ENCODE measurements at places on chromosomes 4 and X. TPM values are rescaled to one million over a fixed set of nuclear protein-coding genes. Genes with fewer than 3 reads are reported as not detected.

- DNase-seq, result no peak
- no peaks in the 10 kb centered on the region for H3K36me3 ChIP-seq
- no peaks in the 10 kb centered on the region for H3K27me3 ChIP-seq
- H3K27ac ChIP-seq, result no peak overlapping the region
- no peaks in the 10 kb centered on the region for H3K4me1 ChIP-seq
- no peak overlapping the region for H3K4me3 ChIP-seq
Measured at GRCh38 chrX:68396953-68397352, 36.3 kb downstream of the OPHN1 start.

GRCh38 chr4:118012142-118012541 lies 22.1 kb upstream of the NDST3 start:
- H3K4me1 ChIP-seq, result no peaks in the 10 kb centered on the region
- no peak overlapping the region for H3K4me3 ChIP-seq
- H3K36me3 ChIP-seq, result no peaks in the 10 kb centered on the region
- no peak overlapping the region for H3K27ac ChIP-seq

- no peaks in the 10 kb centered on the region for H3K4me1 ChIP-seq
- H3K36me3 ChIP-seq, result no peaks in the 10 kb centered on the region
- no peaks in the 10 kb centered on the region for H3K27me3 ChIP-seq
Measured at GRCh38 chrX:105114554-105115130, 105.9 kb downstream of the TEX13A start.

DNA sequence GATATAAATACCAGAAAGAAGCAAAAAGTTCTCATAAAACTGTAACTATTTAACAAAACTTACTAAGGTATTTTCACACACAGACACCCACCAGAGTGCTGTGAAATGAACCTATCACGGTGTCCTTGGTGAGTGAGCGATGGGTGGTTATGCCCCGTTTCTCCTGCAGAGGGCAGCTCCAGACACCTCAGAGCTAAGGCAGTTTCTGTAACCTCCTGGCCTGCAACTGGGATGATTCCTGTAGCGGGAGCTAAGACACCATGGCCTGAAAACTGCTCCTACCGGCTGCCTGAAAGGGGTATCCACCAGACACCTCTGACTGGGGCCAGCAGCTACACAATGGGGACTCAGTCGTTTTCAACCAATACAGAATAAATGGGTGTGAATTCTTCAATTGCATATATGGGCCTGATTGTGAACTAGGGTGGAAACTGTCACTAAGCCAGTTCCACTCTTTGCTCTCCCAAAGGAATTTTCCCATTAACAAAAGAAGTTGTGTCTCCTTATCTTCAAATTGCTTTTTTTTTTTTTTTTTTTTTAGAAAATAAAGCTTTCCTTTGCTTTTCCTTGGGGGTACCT lies 2375.8 kb upstream of the TENM3 start:
- DNase-seq, result peak; percentile 66
- H3K27ac ChIP-seq, result no peak overlapping the region
- no peaks in the 10 kb centered on the region for H3K4me1 ChIP-seq
- no peaks in the 10 kb centered on the region for H3K27me3 ChIP-seq
- H3K36me3 ChIP-seq, result no peaks in the 10 kb centered on the region

GRCh38 chr4:56195025-56195424 lies 192.3 kb downstream of the AASDH start:
- no peaks in the 10 kb centered on the region for H3K27me3 ChIP-seq
- H3K4me3 ChIP-seq, result no peak overlapping the region
- DNase-seq, result no peak
- no peaks in the 10 kb centered on the region for H3K4me1 ChIP-seq

- H3K27me3 ChIP-seq, result no peaks in the 10 kb centered on the region
- no peak for DNase-seq
Measured at GRCh38 chr4:23728393-23728792, 161.5 kb downstream of the PPARGC1A start.

- H3K36me3 ChIP-seq, result no peaks in the 10 kb centered on the region
- H3K4me3 ChIP-seq, result no peak overlapping the region
- no peak for DNase-seq
- no peaks in the 10 kb centered on the region for H3K4me1 ChIP-seq
Measured at GRCh38 chr4:48243887-48244286, 25.8 kb downstream of the TEC start.

- no peak overlapping the region for H3K27ac ChIP-seq
- no peak overlapping the region for H3K4me3 ChIP-seq
- no peak for DNase-seq
- no peaks in the 10 kb centered on the region for H3K36me3 ChIP-seq
Measured at GRCh38 chr4:59770601-59771264, 1429.4 kb upstream of the ADGRL3 start.

GRCh38 chr4:57501720-57502119 lies 391.5 kb upstream of the IGFBP7 start:
- H3K4me3 ChIP-seq, result no peak overlapping the region
- no peak overlapping the region for H3K27ac ChIP-seq
- DNase-seq, result no peak
- no peaks in the 10 kb centered on the region for H3K4me1 ChIP-seq

FATE1 gene
- total RNA-seq, result not detected

LDB2 gene
- total RNA-seq, result not detected

All from HepG2 (cell line).